ENCODE measurements at places on chromosomes 16 and 17. TPM values are rescaled to one million over a fixed set of nuclear protein-coding genes. Genes with fewer than 3 reads are reported as not detected.

DNA sequence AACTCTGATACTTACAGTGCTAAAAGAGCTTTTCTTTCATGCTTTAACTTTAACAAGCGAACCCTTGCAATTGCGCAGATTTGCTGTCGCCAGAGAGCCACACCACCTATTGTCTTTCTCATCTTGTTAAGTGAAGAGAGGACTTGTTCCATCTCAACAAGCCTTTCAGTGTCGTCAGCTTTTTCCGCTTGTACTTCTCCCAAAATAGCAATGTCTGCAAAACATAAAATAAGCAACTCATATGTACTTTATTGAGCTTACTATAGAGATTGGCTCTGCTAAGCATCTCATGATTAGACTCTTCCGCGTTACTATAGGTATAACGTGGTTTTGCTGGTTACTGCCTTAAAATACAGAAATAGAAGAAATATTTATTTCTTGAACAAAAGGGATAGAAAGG is 51.9 kb downstream of the ABCA8 start:
- H3K27ac ChIP-seq: no peak overlapping the region
- H3K4me1 ChIP-seq: no peaks in the 10 kb centered on the region
- no peaks in the 10 kb centered on the region for H3K36me3 ChIP-seq
- H3K27me3 ChIP-seq: no peaks in the 10 kb centered on the region

DNA sequence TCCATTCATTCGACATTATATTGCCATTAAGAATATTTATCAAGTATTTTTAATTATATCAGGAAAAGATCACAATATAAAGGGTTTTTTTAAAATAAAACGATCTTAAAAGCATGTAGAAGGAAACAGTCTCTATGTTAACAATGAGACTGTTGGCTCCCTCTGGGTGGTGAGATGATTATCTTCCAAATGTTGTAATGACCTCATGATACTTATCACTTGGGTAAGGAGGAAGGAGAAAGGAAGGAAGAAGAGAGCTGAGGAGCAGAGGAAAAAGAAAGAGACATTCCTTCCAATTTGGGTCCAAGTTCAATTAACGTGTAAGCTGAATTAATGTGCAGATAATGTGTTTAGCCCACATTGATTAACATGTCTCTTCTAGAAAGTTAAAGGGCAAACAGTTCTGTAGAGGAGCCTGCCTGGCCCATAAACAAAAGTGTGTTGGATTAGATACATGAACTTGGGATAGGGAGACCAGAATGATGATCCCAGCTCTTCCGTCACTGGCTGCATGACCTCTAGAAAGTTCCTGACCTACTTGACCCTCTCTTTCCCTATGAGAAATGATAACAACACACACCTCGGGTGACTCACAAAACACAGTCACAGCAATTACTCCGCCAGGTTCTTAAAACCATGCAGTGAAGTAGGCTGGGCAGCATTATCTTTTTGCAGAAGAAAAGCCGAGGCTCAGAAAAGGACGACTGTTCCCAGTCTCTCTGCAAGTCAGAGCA is 32.0 kb downstream of the PIMREG start:
- no peak overlapping the region for H3K27ac ChIP-seq
- no peaks in the 10 kb centered on the region for H3K27me3 ChIP-seq
- H3K4me3 ChIP-seq: no peak overlapping the region
- no peaks in the 10 kb centered on the region for H3K36me3 ChIP-seq
- H3K4me1 ChIP-seq: no peaks in the 10 kb centered on the region

DNA sequence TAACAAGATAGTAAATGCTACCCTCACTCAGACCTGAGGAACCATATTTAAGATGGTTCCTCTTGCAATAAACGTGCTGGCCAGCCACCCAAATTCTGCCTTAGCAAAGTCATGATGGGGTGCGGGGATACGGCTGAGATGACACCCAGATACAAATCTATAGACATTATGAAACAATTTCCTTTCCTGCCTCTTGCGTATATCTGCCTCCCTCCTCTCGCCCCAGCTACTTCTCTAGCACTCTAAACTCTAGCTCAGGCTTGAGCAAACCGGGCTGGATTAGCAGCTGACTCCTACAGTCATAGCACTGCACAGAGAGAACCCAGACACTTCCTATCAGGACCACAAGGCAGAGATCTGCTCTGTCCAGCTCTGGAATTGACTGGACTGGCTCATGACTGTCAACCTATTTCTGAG is 22.3 kb downstream of the CD300LF start:
- H3K27ac ChIP-seq: no peak overlapping the region
- H3K36me3 ChIP-seq: no peaks in the 10 kb centered on the region
- H3K27me3 ChIP-seq: peaks cover 17% of the 10 kb centered on the region
- peaks cover 21% of the 10 kb centered on the region for H3K4me1 ChIP-seq
- no peak overlapping the region for H3K4me3 ChIP-seq
- DNase-seq: no peak

DNA sequence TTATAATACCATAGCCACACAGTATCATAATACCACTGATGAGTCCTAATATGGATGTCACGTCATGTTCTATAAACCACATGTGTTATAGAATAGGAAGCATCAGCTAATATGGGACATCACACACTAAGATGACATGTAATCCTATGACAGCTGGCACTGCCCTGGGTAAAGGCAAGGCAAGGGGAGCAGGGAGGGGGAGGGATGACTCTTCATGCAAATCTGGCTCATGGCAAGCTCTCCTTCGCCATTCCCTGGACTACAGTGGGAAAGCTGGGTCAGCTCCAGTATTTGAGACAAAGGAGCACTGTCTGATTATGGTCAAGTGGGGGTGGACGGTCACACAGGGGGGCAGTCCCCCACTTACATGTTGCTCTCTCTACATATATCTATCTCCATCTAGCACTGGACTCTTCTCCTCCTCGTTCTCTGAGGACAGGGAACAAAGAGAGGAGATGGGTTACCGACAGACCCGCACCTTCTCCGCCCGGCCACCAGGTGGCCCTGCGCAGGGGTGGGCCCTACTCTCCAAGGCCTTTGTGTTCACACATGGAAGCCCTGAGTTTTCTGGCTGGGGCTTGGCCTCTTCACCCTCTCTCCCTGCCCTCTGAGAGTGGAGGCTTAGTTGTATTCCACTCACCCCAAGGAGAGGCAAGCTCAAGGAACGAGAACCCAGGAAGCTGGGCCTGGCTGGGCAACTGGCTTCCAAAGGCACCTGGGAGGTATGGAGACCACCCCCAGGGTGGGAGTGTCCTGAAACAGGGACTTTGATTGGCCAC is 23.4 kb upstream of the MPO start:
- peaks cover 14% of the 10 kb centered on the region for H3K36me3 ChIP-seq
- peak; percentile 42 for DNase-seq
- H3K27me3 ChIP-seq: no peaks in the 10 kb centered on the region
- H3K27ac ChIP-seq: no peak overlapping the region
- H3K4me1 ChIP-seq: peaks cover 6% of the 10 kb centered on the region
- no peak overlapping the region for H3K4me3 ChIP-seq

DNA sequence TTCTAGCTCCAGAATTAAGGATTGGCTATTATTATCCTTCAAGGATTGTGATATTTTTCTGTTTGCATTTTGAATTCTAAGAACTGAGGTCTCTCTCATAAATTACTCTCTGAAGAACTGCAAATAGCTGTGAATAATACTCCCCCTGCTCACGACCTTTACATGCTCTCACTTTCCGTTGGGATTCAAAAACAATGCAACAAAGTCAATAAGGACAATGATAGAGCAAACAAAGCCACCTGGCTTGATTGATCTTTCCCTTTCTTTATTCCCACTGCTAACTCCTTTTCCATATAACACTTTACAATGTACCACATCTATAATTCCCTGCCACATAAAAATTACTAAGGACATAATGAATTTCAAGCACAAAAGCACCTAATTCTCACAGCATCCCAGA is 523.0 kb upstream of the CA10 start:
- H3K27ac ChIP-seq: no peak overlapping the region
- H3K4me1 ChIP-seq: no peaks in the 10 kb centered on the region
- no peak overlapping the region for H3K4me3 ChIP-seq
- DNase-seq: no peak

GRCh38 chr17:57944908-57945307 is 10.3 kb downstream of the CUEDC1 start:
- no peak for DNase-seq
- H3K4me1 ChIP-seq: peaks cover 51% of the 10 kb centered on the region
- H3K4me3 ChIP-seq: no peak overlapping the region
- H3K27ac ChIP-seq: no peak overlapping the region

The ABCA9 gene
- total RNA-seq: not detected

GRCh38 chr16:53121043-53121620 is 66.3 kb downstream of the CHD9 start:
- H3K36me3 ChIP-seq: peaks cover 1% of the 10 kb centered on the region
- no peak overlapping the region for H3K4me3 ChIP-seq
- peaks cover 3% of the 10 kb centered on the region for H3K27me3 ChIP-seq
- H3K4me1 ChIP-seq: no peaks in the 10 kb centered on the region
- H3K27ac ChIP-seq: no peak overlapping the region

DNA sequence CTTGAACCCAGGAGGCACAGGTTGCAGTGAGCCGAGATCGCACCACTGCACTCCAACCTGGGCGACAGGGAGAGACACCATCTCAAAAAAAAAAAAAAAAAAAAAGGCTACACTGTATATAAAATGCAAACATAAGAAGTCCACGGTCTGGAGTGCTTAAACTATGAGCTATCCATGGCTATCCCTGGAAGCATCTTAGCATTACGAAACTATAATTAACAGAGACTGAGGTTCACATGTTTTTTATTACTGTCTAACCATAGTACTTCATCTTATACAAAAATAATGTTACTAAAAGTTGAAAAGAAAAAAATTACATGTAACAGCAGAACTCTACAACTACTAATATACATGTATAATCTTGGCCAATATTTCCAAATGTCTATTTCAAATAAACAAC is 32.8 kb downstream of the HELZ start:
- H3K4me3 ChIP-seq: no peak overlapping the region
- no peak for DNase-seq
- H3K27me3 ChIP-seq: no peaks in the 10 kb centered on the region
- H3K36me3 ChIP-seq: peaks cover 10% of the 10 kb centered on the region
- peaks cover 18% of the 10 kb centered on the region for H3K4me1 ChIP-seq

- H3K4me3 ChIP-seq: no peak overlapping the region
- peaks cover 52% of the 10 kb centered on the region for H3K27me3 ChIP-seq
- DNase-seq: no peak
- no peak overlapping the region for H3K27ac ChIP-seq
- peaks cover 27% of the 10 kb centered on the region for H3K4me1 ChIP-seq
Measured at GRCh38 chr17:2850991-2851390, 54.8 kb downstream of the RAP1GAP2 start.

DNA sequence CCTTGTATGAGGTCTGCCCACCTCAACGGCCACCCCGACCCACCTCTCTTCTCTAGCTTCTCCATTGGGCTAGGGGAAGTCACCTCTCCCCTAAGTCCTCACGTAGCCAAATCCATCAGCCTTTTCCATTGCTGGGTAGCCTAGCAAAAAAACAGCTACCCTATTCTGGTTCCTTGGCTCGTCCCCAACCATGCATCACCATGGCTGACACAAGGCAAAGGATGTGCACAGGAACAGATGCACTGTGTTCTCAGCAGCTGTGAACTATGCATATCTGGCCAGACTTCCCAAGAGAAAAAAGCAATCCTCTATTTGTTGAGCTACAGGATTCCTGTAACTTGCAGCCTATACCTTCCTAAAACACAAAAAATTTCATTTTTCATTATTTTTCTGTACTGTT is 22.0 kb upstream of the FLCN start:
- no peak overlapping the region for H3K4me3 ChIP-seq
- DNase-seq: no peak
- H3K36me3 ChIP-seq: peaks cover 37% of the 10 kb centered on the region
- no peaks in the 10 kb centered on the region for H3K4me1 ChIP-seq
- no peaks in the 10 kb centered on the region for H3K27me3 ChIP-seq

The IL17C gene
- not detected for total RNA-seq

- peaks cover 20% of the 10 kb centered on the region for H3K4me1 ChIP-seq
- DNase-seq: no peak
- H3K27ac ChIP-seq: peak overlapping the region; percentile 84
- H3K36me3 ChIP-seq: peaks cover 4% of the 10 kb centered on the region
Measured at GRCh38 chr17:81398832-81399411, 3.7 kb downstream of the BAHCC1 start.

DNA sequence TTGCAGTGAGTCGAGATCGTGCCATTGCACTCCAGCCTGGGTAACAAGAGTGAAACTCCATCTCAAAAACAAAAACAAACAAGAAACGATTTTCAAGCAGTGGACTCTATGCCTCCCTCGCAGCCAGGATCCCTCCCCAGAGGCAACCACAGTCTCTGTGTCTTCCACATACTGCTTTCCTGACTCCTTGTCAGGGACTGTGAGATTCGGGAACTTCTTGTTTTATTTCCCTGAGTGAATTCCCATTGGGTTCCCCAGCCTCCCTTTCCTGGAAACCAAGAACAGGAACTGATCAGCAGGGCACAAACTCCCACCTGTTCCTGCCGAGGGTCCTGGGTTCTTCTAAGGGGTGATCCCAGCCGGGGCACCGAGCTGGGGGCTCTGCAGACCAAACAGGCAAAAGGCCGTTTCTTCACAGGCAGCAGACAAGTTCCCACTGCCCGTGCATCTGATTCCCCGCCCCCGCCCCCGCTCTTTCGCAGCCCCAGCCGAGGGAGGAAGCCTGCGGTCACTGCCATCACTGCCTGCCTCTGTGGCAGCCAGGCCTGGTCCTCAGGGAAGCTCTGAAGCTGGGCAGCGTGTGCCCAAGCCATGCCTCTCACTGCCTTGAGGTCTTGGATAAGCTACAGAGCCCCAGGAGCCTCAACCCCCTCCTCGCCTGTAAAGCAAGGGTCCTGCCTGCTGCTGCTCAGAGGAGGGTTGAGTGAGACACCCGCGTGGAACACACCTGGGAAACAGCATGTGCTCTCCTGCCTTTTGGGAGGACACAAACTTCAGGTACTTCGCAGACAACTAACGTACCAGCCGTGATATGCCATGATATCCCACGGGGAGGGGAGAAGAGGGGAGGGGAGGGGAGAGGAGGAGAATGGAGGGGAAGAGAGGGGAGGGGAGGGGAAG is 5.5 kb upstream of the PIEZO1 start:
- peak overlapping the region; percentile 56 for H3K4me3 ChIP-seq
- DNase-seq: no peak
- H3K27me3 ChIP-seq: peaks cover 4% of the 10 kb centered on the region
- H3K27ac ChIP-seq: peak overlapping the region; percentile 76
- H3K4me1 ChIP-seq: peaks cover 26% of the 10 kb centered on the region

DNA sequence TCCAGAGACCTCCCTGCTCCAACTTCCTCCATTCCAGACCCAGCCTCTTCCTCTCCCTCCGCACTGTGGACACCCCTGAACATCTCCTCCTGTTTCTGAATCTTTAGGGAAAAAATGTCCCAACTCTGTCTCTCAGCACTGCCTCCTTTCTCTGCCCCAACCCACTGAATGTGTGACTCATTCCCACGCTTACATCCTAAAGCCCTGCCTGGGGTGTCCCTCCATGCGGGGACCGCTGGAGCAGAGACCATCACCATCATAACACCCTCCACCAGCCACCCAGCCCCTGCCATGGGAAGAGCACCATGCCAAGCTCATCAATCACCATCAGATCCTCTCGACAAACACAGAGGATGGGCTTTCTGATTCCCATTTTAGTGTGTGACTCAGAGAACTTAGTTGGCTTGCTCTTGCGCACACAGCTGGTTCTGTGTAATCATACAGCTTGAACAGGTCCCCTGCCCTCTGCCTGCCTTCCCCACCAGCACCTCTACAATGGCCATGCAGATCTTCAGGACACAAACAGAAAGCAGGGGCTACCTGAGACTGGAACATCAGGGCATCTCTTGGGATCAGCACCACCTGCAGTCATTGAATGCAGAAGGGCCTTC is 10.7 kb downstream of the RPRML start:
- H3K27me3 ChIP-seq: no peaks in the 10 kb centered on the region
- no peak overlapping the region for H3K27ac ChIP-seq
- DNase-seq: no peak
- H3K36me3 ChIP-seq: peaks cover 2% of the 10 kb centered on the region
- H3K4me1 ChIP-seq: no peaks in the 10 kb centered on the region

- H3K4me3 ChIP-seq: no peak overlapping the region
- H3K27me3 ChIP-seq: no peaks in the 10 kb centered on the region
- H3K27ac ChIP-seq: no peak overlapping the region
- no peak for DNase-seq
Measured at GRCh38 chr17:55394357-55395021, 27.1 kb downstream of the MMD start.

Measured in activated T-helper 1 cell treated with anti-CD3 and anti-CD28 coated beads, Interleukin-12 subunit alpha, Interleukin-12 subunit beta, Interleukin-2, Interleukin-4 antibody, amounts not matched to agents 30 ng/mL and 10 ng/mL and 1 ng/mL, durations not matched to agents 14 hours and 24 hours and 36 hours (primary cell).